Glomerular endothelial cell (primary cell): ENCODE measurements at places on chromosomes 13 and 19.

GRCh38 chr19:31527443-31527842 lies 178.2 kb upstream of the TSHZ3 start:
- no peak for DNase-seq

GRCh38 chr13:73062468-73062867 lies 3.7 kb downstream of the KLF5 start:
- no peak for DNase-seq

DNA sequence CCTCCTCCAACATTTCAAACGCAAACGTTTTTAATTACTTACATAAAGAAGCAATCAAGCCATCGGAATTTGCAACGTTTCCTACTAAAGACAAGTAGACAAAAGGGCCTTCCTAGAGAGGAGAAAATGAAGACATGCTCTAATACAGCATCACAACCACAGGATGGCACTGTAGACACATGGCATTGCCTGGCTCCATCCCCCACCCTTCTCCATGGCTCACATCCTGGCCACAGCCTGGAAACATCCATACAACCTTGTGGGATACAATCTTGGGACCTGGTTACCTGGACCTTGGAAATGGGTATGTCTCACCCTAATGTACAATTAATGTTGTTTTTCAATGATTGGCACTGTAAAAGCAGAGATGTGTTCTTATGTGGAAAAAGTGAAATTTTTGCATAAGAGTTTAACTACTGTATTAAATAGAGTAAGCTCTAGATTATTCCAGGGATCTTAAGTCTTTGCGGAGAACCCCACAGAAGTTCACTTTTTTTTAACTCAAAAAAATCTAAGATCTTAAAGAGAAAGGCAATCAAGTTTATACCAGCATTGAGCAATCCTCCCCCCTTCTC lies 21.5 kb downstream of the EBPL start:
- no peak for DNase-seq

- DNase-seq, result no peak
These were observed 10.7 kb downstream of the HDGFL2 start for GRCh38 chr19:4482721-4483364.

GRCh38 chr19:55593096-55593772 lies 6.1 kb downstream of the FIZ1 start:
- no peak for DNase-seq

DNA sequence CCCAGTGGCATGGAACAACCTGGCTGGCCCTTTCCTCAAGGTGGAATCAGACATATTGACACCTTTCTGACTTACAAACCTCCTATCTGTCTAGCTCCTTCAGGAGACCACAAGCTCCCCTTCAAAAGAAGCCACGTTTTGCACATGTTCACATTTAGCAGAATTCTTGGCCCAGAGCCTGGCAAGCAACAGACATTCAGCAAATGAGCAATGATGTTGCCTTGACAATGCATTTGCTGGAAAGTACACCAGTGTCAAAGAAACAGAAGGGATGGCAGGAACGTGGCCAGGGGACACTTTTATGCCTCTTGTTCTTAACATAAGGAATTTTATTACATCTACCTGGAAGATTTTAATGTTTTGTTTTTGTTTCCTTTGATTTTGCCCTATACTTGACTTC lies 85.5 kb upstream of the FGF14 start:
- DNase-seq, result no peak

DNA sequence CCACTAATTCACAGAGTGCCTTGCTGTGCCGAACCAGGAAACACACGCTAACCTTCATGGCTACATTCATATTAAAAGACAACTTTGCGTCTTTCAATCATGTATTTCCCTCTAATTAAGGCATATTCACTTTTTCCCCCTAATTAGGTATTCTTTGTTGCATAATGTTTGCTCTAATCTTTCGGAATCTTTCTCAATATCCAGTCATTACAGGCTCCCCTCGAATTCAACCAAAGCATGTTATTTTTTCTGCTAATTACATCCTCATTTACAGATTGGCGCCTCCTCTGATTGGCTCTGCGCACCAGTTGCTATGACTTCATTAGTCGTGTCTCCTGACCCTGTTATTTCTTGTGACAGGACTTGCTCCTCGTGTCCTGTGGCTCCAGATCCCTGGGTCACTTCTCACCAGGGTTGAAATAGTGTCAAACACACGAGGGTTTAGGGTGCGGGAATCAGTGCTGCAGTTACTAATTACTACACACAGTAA lies 226.7 kb upstream of the TSHZ3 start:
- no peak for DNase-seq

DNA sequence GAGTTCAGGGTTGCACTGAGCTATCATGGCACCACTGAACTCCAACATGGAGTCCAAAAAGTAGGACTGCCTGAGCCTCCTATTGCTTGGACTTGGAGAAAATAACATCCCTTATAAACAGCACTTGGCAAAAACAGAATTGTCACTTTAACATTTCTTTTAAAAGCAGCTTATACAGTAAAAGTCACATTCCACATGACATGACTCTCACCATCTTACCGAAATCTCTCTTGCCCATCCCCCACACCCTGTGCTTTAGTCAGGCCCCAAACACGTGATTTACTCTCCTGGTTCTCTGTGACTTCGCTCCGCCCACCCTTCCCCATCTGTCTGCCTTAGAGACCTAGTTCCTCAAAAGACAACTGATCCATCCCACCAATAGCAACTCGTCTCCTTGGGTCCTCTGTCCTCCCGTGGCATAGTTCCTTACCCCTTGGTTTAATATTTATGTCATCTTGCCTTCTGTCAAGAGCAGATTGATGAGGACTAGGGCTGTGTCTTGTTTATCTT lies 4.6 kb downstream of the SAFB start:
- no peak for DNase-seq

- DNase-seq, result no peak
These were observed 21.0 kb upstream of the GRWD1 start for GRCh38 chr19:48424694-48425219.

DNA sequence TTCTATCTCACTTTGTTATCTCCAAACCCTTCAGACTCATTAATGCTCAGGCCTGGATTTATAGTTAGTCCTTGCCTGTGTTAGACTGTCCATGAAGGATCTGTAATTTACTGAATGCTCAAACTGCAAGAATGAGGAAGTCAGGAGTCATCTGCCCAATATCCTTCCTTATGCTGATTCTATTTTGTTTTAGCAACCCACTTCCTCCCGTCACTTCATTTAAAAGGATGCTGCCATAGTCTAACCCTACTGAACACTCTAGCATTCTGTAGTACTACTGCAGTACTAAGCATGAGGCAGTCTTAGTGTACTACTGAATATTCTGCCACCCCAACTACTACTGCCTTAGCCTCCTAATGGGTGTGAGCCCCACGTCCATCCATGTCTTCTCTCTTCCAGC lies 1.5 kb downstream of the FCAR start:
- no peak for DNase-seq

- DNase-seq, result no peak
These were observed 1.7 kb downstream of the CARD8 start for GRCh38 chr19:48253999-48254398.

GRCh38 chr19:18616023-18616422 lies 3.4 kb downstream of the TMEM59L start:
- no peak for DNase-seq

GRCh38 chr13:95833719-95834118 lies 156.8 kb downstream of the DNAJC3 start:
- no peak for DNase-seq

DNA sequence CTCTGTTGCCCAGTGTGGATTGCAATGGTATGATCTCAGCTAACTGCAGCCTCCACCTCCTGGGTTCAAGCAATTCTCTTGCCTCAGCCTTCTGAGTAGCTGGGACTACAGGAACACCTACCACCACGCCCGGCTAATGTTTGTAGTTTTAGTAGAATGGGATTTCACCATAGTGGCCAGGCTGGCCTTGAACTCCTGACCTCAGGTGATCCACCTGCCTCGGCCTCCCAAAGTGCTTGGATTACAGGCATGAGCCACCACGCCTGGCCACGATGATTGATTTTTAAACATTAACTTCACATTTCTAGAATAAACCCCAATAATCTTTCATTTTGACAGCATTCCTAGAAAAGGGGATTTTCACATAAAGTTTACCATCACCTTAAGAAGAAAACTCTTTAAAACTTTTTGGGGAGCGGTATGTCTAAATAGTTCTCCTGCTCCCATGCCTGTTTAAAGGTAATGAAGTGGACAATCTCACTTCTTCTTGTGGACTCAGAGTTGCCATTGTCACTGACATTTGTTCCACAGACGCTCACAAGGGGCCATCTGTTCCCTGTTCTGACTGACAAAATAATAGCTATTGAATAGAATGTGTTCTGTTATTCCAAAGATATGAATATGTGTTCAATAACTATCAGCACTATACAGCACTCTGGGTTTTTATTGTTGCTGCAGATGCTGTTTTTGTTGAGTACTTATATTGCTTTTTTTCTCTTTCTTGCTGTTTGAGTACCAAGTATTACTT lies 66.1 kb upstream of the C1QTNF9B start:
- DNase-seq, result no peak

GRCh38 chr13:97313551-97314260 lies 91.6 kb downstream of the MBNL2 start:
- no peak for DNase-seq

GRCh38 chr19:35609851-35610353 lies 2.6 kb upstream of the HAUS5 start:
- no peak for DNase-seq

- DNase-seq, result no peak
These were observed 515 bp upstream of the ATXN8OS start for GRCh38 chr13:70107125-70107497.

DNA sequence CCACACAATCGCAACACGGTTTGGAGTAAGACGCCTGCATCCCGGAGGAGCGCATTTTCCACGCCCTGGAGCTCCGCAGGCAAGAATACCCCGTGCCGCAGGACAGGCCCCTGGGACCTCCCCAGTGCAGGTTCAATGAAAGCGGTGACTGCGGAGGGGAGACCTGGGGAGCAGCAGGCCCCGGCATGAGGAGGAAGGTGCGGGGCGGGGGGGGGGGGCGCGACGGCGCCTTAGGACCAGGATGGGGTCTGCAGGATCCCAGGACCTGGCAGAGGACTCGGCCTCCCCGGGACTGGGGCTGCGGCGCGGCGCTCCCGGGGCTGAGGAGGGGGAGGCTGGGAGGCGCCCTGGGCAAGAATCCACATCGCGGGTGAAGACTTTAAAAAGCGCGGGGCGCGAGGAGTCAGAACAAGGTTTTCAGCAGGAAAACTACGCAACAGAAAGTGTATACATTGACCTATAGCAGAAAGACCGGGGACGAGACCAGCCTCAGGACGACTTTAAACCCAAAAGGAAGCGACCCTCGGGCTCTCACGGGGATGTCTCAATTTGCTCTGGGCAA lies 432 bp downstream of the ZNF611 start:
- DNase-seq, result no peak

DNA sequence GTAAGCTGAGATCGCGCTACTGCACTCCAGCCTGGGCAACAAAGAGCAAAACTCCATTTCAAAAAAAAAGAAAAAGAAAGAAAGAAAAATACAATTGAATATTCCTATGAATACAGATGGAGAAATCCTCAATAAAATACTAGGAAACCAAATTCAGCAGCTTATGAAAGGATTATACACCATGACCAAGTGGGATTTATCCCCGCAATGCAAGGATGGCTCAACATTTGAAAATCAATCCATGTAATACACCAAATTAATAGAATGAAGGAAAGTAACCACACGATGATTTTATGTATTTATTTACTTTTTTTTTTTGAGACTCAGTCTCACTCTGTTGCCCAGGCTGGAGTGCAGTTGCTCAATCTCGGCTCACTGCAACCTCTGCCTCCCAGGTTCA lies 19.5 kb upstream of the TM6SF2 start:
- no peak for DNase-seq

GRCh38 chr19:5534787-5535586 lies 32.8 kb downstream of the TINCR start:
- DNase-seq, result no peak

DNA sequence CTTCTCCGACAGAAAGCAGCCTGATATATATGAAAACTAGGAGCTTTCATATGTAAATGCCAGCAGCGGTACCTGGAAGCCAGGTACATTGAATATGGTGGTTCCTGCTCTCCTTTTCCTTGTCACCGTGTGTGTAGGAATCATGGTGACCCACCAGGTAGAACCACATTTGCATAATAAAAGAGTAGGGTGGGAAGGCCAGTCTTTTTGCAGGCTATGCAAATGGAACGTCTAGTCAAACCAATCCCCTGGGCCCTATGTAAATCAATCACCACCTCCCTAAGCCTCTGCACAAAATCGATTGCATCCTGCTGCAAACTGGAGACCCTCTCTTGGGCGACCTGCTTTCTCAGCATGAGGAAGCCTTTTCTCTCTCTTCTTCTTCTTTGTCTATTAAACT lies 22.2 kb upstream of the ZNF181 start:
- no peak for DNase-seq

DNA sequence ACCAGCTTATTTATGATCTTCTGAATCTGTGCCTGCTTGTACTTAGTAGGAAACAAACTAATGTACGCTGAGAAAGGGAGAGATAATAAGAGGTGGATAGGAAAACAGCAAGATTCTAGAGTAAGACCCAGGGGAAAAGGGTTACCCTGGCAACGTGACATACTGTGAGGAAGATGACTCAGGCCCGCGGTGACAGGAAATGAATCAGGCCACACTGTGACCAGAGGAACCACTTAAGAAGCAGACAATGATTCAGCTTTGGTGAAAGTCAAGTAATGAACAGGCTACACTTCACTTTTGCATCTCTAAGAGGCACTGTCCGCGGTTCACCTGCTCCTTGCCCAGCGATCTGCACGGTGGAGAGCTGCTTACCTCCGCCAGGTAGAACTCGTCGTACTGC lies 158.2 kb downstream of the NALCN start:
- peak; percentile 61 for DNase-seq

DNA sequence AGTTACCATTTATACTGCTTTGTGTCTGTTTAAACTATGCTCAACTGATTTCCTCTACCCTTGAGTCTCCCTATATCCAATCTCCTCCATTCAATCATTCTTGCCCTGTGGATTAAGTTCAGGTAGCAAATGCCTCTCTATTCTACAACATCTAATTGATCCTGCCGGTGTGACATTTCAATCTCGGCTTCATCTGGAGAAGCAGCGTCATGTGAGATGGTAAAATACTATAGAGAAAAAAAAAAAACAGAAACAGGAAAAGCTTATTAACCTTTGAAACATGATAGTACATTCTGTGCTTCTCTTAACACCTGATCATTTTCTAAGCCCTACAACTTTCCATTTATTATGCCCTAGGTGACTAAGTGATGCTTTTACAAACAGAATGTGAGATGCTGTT lies 89.4 kb downstream of the KCTD12 start:
- no peak for DNase-seq

DNA sequence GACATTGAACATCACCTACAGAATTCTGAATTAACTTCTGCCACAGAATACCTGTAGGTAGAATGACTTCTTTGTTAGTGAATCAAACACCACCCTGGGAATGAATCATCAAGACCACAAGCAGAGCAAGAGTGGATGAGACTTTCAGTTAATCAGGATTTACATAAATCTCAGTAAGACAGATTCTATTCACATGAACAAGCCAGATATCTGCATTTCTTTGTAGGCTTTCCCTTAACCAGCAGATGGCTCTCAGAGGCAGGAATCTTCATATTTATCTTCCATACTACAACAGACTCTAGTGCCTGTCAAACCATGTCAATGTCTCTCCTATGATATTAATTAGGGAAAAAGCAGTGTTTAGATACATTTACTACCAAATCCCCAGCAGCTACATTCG lies 412.1 kb downstream of the KLF12 start:
- DNase-seq, result no peak

- no peak for DNase-seq
These were observed 18.8 kb downstream of the CYTH2 start for GRCh38 chr19:48487948-48488347.

GRCh38 chr19:7668842-7669241 lies at the start of gene RETN:
RETN (plus strand) TSS chr19:7669049; CDS start chr19:7669327, 278 bp downstream.
- DNase-seq, result no peak

GRCh38 chr13:101982903-101983302 lies 418.9 kb downstream of the FGF14 start:
- no peak for DNase-seq
